Upper lobe of left lung (tissue), 6 donors: ENCODE measurements at places on chromosomes 1 and 21. TPM values are rescaled to one million over a fixed set of nuclear protein-coding genes. Genes with fewer than 3 reads are reported as not detected.

GRCh38 chr1:149888247-149888998 is 10.9 kb upstream of the BOLA1 start:
- peaks cover 16% of the 10 kb centered on the region for H3K4me1 ChIP-seq
- peak overlapping the region; percentile 99 for H3K27ac ChIP-seq
- no peaks in the 10 kb centered on the region for H3K27me3 ChIP-seq
- peak overlapping the region; percentile 54 for H3K4me3 ChIP-seq
- DNase-seq, result peak; percentile 81
- no peaks in the 10 kb centered on the region for H3K36me3 ChIP-seq

- H3K4me3 ChIP-seq, result no peak overlapping the region
- no peaks in the 10 kb centered on the region for H3K36me3 ChIP-seq
- no peak for DNase-seq
- H3K4me1 ChIP-seq, result peaks cover 21% of the 10 kb centered on the region
- no peaks in the 10 kb centered on the region for H3K27me3 ChIP-seq
- H3K27ac ChIP-seq, result no peak overlapping the region
Measured at GRCh38 chr21:42779431-42779861, 99.9 kb downstream of the WDR4 start.

DNA sequence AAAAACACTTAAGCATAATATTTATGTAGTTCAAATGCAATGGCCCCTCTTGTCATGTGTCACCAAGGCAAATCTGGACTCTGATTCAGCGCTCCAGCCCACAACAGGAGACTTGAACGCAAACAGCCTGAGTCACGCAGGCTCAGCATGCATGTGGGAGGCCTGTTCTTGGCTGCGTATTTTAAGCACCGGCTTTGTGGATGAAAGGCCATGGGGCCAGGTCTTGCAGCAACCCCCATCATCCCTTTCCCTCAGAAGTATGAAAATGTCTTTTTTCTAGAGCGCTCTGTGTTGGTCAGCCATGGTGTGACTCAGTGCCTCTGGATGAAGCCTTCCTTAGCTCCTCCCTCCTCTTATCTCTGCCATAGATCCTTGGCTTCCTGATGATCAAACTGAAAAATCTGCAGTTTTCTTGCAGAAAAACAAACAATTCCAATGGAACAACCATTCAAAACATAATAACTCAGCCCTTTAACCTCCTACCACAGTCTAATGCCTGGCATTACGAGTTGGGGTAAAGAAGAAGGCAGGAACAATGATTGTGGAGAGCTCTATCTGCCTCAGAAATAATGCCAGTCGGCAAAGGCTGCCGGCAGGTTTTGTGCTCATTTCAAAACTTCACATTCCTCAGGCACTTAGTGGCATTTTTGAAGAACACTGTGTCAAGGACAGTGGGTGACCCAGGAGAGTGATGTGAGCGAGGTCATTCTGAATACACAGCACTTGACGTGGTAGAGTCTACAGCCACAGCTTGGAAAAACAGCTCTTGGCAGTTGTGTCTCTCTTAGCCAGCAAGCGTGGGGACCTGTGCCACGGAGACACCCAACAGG is 167.5 kb downstream of the CLIC6 start:
- H3K4me3 ChIP-seq, result peak overlapping the region; percentile 28
- no peak for DNase-seq
- no peaks in the 10 kb centered on the region for H3K27me3 ChIP-seq
- H3K4me1 ChIP-seq, result peaks cover 44% of the 10 kb centered on the region
- H3K27ac ChIP-seq, result peak overlapping the region; percentile 83
- peaks cover 32% of the 10 kb centered on the region for H3K36me3 ChIP-seq

DNA sequence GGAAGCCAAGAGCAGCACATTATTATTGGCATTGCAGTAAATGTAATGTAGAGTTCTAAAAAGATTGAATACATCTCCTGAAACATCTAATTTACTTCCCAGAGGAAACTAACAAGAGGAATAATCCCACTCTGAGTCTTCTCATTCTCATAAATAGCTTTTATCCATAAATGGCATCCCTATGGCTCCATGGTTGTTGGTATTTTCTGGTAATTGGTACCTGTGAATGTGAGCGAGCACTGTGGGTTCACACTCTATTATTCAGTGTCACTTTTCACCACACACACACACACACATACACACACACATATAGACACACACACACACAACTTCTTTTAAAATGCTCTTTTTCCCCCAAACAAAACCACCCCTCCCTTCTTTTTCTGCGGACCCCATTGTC is 4.7 kb upstream of the WLS start:
- H3K27me3 ChIP-seq, result no peaks in the 10 kb centered on the region
- H3K27ac ChIP-seq, result no peak overlapping the region
- no peaks in the 10 kb centered on the region for H3K4me1 ChIP-seq
- H3K36me3 ChIP-seq, result no peaks in the 10 kb centered on the region

GRCh38 chr1:32998997-32999396 is 34.4 kb upstream of the RNF19B start:
- peak; percentile 48 for DNase-seq
- no peaks in the 10 kb centered on the region for H3K27me3 ChIP-seq
- H3K27ac ChIP-seq, result peak overlapping the region; percentile 73
- no peaks in the 10 kb centered on the region for H3K36me3 ChIP-seq
- peaks cover 38% of the 10 kb centered on the region for H3K4me1 ChIP-seq

The LCE1E gene
- not detected for total RNA-seq

The TMCO4 gene
- total RNA-seq, result 24.2 TPM

DNA sequence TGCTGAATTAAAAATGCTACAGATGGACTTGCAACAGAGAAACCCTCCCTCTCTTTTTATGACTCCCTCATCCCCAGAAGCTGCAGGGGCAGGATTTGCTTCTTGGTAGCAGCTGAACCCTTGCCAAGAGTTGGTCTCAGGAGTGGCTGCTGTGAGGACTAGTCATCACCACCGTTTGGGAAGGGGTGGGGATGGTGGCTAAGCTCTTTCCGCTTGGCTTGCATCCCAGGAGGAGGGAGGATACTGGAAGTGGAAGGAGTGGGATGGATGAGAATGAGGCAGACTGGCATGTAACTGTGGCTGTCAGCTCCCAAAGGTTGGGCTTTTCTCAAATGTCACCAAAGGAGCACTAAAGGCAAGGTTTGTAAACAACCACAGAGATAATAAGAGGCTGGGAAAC is 50.8 kb upstream of the COL24A1 start:
- DNase-seq, result no peak
- H3K4me1 ChIP-seq, result no peaks in the 10 kb centered on the region
- H3K4me3 ChIP-seq, result no peak overlapping the region
- H3K27ac ChIP-seq, result no peak overlapping the region

GRCh38 chr1:42932442-42932941 is 26.2 kb downstream of the SLC2A1 start:
- H3K4me1 ChIP-seq, result peaks cover 70% of the 10 kb centered on the region
- H3K36me3 ChIP-seq, result no peaks in the 10 kb centered on the region
- DNase-seq, result no peak
- peak overlapping the region; percentile 73 for H3K27ac ChIP-seq
- H3K27me3 ChIP-seq, result no peaks in the 10 kb centered on the region
- no peak overlapping the region for H3K4me3 ChIP-seq

The IFI44 gene
- 33.5 TPM for total RNA-seq

The PCP4L1 gene
- total RNA-seq, result 8.1 TPM

The SCNM1 gene
- 36.7 TPM for total RNA-seq

DNA sequence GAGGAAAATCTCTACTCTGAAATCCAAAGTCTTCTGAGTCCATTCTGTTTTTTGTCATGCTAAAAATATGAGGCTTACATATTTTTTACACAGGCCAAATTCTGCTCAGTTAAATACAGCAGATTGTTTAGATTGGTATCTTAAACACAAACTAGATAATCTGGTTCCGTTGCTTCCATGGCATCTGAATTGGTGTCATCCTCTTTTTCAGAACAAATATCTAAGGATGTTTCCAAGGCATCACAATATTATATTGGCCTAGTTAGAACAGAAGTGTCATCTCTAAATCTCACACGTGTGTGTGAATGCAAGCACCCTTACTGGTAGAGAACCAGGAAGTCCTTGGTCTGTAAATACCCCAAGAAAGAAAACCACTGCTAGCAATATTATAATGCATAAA is 151.2 kb downstream of the NRIP1 start:
- no peaks in the 10 kb centered on the region for H3K27me3 ChIP-seq
- H3K4me1 ChIP-seq, result no peaks in the 10 kb centered on the region
- DNase-seq, result no peak
- no peak overlapping the region for H3K27ac ChIP-seq

- peak overlapping the region; percentile 95 for H3K4me3 ChIP-seq
- H3K4me1 ChIP-seq, result peaks cover 21% of the 10 kb centered on the region
- DNase-seq, result no peak
- no peaks in the 10 kb centered on the region for H3K27me3 ChIP-seq
- H3K27ac ChIP-seq, result peak overlapping the region; percentile 86
- no peaks in the 10 kb centered on the region for H3K36me3 ChIP-seq
Measured at GRCh38 chr1:48470481-48470855, 1.5 kb downstream of the SPATA6 start.

The ZNF669 gene
- total RNA-seq, result 7.4 TPM

- no peak overlapping the region for H3K27ac ChIP-seq
- DNase-seq, result no peak
- no peak overlapping the region for H3K4me3 ChIP-seq
- H3K27me3 ChIP-seq, result no peaks in the 10 kb centered on the region
- H3K4me1 ChIP-seq, result peaks cover 5% of the 10 kb centered on the region
- H3K36me3 ChIP-seq, result no peaks in the 10 kb centered on the region
Measured at GRCh38 chr21:14734191-14734590, 188.1 kb upstream of the SAMSN1 start.

- no peaks in the 10 kb centered on the region for H3K27me3 ChIP-seq
- H3K4me1 ChIP-seq, result peaks cover 39% of the 10 kb centered on the region
Measured at GRCh38 chr21:32411350-32412161, 950 bp upstream of the EVA1C start.

The HEATR1 gene
- total RNA-seq, result 16.8 TPM

The YBX1 gene
- 309 TPM for total RNA-seq

GRCh38 chr1:221045842-221046831 is 166.9 kb downstream of the HLX start:
- no peak for DNase-seq
- H3K4me1 ChIP-seq, result peaks cover 18% of the 10 kb centered on the region
- H3K27me3 ChIP-seq, result no peaks in the 10 kb centered on the region
- peak overlapping the region; percentile 51 for H3K27ac ChIP-seq
- no peaks in the 10 kb centered on the region for H3K36me3 ChIP-seq

DNA sequence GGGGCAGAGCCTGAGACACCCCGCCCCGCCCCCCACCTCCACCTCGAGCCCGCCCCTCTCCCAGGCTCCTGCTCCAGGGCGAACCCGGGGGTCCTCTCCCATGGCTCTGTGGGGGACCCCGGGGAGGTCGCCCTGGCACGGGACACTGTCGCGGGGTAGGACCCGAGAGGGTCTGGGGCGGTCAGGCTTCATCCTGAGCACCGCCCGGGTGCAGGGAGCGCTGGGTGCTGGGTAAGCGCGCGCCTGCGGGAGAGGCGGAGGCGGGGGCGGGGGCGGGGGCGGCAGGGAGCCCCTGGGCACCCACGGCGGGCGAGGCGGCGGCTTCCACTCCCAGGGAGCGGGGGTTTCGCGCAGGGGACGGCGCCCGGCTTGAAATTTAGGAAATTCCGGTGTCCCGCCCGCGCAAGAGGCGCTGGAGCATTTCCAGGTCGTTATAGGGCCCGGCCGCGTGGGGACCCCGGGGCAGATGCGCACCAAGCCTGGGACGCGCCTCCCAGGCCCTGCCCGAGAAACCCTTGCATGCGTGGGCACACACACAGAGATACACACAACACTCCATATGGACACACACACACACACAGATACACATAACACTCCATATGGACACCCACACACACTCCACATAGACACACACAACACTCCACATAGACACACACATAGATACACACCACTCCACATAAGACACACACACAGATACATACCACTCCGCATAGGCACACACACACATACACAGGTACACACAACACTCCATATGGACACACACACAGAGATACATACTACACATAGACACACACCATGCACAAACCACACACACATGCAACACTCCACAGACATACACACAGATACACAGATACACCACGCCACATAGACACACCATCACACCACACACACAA is 48.7 kb upstream of the SLC19A1 start:
- H3K36me3 ChIP-seq, result no peaks in the 10 kb centered on the region
- no peak overlapping the region for H3K27ac ChIP-seq
- H3K27me3 ChIP-seq, result no peaks in the 10 kb centered on the region
- peaks cover 20% of the 10 kb centered on the region for H3K4me1 ChIP-seq
